Adrenal gland (tissue), 19 donors: ENCODE measurements at places on chromosomes 5 and 9. TPM values are rescaled to one million over a fixed set of nuclear protein-coding genes. Genes with fewer than 3 reads are reported as not detected.

DND1 gene
- 0.67 TPM for total RNA-seq

AQP7 gene
- 2.5 TPM for total RNA-seq

STK10 gene
- 27.2 TPM for total RNA-seq

SPATA31A5 gene
- total RNA-seq, result not detected

FAM78A gene
- 5.1 TPM for total RNA-seq

APBA1 gene
- 4.4 TPM for total RNA-seq

B4GALT1 gene
- 55.0 TPM for total RNA-seq

LECT2 gene
- not detected for total RNA-seq

IL7R gene
- 11.8 TPM for total RNA-seq

SPAAR gene
- 3.0 TPM for total RNA-seq

PDGFRB gene
- total RNA-seq, result 99.7 TPM

ACOT12 gene
- total RNA-seq, result not detected

KLHL9 gene
- 16.6 TPM for total RNA-seq

KLF9 gene
- total RNA-seq, result 36.2 TPM

C1QTNF2 gene
- 0.24 TPM for total RNA-seq

ICE1 gene
- total RNA-seq, result 29.2 TPM

ZNF169 gene
- total RNA-seq, result 4.8 TPM

GARIN3 gene
- total RNA-seq, result not detected

NR5A1 gene
- 303 TPM for total RNA-seq

CARD9 gene
- total RNA-seq, result 5.8 TPM

GPBP1 gene
- 38.7 TPM for total RNA-seq

DNA sequence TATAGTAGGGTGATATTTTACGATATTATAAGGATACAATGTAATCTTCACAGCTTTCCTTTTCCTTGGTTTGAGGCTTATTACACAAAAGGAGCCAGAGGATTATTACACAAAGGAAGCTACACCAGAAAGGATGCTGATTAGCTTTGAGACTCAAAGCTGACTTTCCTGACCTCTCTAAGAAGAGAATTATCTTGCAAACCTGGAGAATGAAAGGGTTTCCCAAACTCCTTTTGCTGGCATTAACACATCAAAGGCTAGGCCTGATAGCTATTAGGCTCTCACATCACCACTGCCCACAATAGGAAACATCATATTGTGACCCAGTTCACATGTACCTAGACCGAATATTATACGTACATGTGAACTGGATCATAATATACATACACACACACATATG, 34.2 kb upstream of the CHD1 start:
- H3K27ac ChIP-seq, result no peak overlapping the region
- H3K4me1 ChIP-seq, result no peaks in the 10 kb centered on the region
- H3K36me3 ChIP-seq, result no peaks in the 10 kb centered on the region
- DNase-seq, result no peak
- no peak overlapping the region for H3K4me3 ChIP-seq
- H3K27me3 ChIP-seq, result no peaks in the 10 kb centered on the region

- peaks cover 4% of the 10 kb centered on the region for H3K27me3 ChIP-seq
- H3K36me3 ChIP-seq, result no peaks in the 10 kb centered on the region
- no peak for DNase-seq
- no peak overlapping the region for H3K27ac ChIP-seq
Observed at GRCh38 chr5:76062502-76063041, 20.6 kb upstream of the SV2C start.

DNA sequence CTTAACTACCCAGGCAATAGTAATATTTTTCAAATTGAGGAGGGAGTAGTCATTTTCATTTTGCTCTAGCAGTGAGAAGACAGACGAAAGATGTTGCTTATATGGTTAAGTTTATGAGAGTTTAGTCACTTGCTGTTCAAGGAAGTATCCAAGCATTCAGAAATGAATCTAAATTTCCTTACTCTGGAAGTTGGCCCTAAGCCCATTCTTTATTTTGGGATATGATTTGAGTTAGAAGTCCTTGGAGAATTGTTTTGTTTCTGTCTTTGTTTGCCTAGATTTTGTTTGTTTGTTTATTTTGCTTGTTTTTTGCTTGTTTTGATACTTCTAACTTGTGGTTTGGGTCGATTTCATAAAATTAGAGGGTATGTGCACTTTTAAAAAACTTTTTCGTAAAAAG, 146.4 kb upstream of the FGF10 start:
- H3K27me3 ChIP-seq, result no peaks in the 10 kb centered on the region
- no peak for DNase-seq
- H3K4me1 ChIP-seq, result no peaks in the 10 kb centered on the region
- H3K36me3 ChIP-seq, result no peaks in the 10 kb centered on the region
- no peak overlapping the region for H3K27ac ChIP-seq

DNA sequence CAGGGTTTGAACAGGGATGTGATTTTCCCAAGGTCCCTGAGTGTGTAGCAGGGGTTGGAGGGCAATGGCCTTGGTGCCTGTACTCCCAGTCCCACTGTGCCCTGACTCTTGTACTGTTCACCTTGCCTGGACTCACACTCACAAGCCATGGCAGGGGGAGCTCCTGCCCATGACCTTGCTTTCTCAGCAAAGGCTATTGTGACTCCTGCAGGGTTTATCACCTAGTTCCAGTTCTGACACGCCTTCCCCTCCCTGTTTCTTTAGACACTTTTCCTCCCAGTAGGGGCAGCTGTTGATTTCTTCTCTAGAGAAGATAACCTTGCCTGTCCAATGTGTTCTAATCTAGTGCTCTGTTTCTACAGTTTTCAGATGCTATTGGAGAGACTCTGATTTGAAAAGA, 139.5 kb downstream of the FSTL4 start:
- no peak overlapping the region for H3K27ac ChIP-seq
- no peaks in the 10 kb centered on the region for H3K4me1 ChIP-seq
- H3K36me3 ChIP-seq, result no peaks in the 10 kb centered on the region
- peak; percentile 17 for DNase-seq
- no peak overlapping the region for H3K4me3 ChIP-seq

DNA sequence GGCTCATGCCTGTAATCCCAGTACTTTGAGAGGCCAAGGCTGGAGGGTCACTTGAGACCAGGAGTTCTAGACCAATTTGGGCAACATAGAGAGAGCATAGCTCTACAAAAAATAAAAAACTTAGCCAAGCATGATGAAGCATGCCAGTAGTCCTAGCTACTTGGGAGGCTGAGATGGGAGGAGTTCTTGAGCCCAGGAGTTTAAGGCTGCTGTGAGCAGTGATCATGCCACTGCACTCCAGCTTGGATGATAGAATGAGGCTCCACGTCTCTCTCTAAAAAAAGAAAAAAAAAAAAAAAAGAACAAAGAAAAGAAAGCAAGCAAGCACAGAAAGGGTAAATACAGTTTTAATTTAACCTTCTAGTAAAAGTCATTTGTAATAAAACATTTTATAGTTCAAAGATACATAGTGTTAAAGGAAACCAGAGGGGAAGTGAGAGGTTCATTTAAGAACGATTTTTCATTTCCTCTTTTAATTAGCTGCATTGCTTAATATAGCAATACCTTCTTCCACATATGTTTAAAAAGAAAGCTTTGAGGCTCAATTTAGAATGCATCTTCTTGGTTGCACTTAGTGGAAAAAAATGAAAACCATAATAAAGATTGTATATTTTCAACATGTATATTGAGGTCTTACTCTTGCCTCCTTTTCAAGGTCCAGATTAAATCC, 14.9 kb downstream of the GAPT start:
- no peak overlapping the region for H3K4me3 ChIP-seq
- no peaks in the 10 kb centered on the region for H3K4me1 ChIP-seq
- no peaks in the 10 kb centered on the region for H3K27me3 ChIP-seq
- no peak for DNase-seq
- no peaks in the 10 kb centered on the region for H3K36me3 ChIP-seq
- H3K27ac ChIP-seq, result no peak overlapping the region

- no peaks in the 10 kb centered on the region for H3K4me1 ChIP-seq
- H3K27me3 ChIP-seq, result no peaks in the 10 kb centered on the region
- H3K36me3 ChIP-seq, result no peaks in the 10 kb centered on the region
- no peak overlapping the region for H3K4me3 ChIP-seq
- no peak for DNase-seq
- H3K27ac ChIP-seq, result no peak overlapping the region
Observed at GRCh38 chr5:134086225-134086942, 28.1 kb upstream of the TCF7 start.

DNA sequence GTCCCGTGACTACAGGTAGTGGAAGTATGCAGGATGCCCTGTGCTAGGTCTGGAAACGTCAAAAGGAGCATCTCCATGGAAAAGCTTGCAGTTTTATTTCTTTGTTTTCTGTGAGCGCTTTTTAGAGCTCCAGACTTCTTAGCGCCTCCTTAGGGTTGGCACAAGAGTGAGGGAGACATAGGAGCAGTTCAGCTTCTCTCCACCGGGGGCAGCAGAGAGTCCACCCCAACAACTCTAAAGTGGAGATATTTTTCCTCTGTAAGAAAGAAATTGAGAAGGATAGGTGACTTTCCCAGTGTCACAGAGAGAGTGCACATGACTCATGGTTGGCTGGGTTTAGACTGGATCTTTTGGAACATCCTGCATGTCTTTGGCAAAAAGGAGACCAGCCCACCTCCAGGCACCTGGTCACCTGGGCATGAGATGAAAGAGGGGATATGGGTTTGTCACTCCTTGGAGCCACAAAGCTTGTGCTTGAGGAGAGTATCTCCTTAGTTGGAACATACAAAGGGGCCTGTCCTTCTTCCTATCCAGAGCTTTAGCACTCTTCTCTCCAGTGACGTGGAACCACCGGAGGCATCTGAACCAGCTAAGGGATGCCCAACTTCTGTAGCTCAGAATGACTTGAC, 637.7 kb downstream of the SEMA5A start:
- H3K4me3 ChIP-seq, result no peak overlapping the region
- H3K4me1 ChIP-seq, result no peaks in the 10 kb centered on the region
- peak; percentile 13 for DNase-seq
- no peak overlapping the region for H3K27ac ChIP-seq

DNA sequence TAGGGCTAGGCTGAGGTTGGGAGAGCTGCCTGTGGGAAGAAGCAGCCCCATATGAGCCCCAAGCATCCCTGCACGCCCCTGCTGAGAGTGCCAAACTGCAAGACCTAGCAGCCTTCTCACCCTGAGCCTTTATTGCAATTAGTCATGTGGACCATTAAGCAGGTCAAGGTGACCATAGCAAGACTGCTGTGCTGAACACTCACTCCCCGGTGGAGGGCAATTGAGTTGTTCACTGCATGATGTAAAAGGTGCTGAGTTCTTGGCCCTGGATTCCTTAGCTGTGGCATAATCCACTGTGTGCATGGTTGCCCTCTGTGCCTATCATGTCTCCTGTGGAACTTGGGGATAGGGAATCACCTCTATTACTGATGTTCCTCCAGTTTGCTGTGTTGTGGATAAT, 131.1 kb downstream of the FOXD1 start:
- no peak overlapping the region for H3K4me3 ChIP-seq
- no peak for DNase-seq

- H3K4me3 ChIP-seq, result no peak overlapping the region
- peak overlapping the region; percentile 51 for H3K27ac ChIP-seq
- no peaks in the 10 kb centered on the region for H3K36me3 ChIP-seq
- no peaks in the 10 kb centered on the region for H3K27me3 ChIP-seq
- peaks cover 37% of the 10 kb centered on the region for H3K4me1 ChIP-seq
Observed at GRCh38 chr5:156394642-156395305, 67.8 kb downstream of the SGCD start.

GRCh38 chr5:147935032-147935431, 28.7 kb upstream of the C5orf46 start:
- no peaks in the 10 kb centered on the region for H3K36me3 ChIP-seq
- DNase-seq, result no peak
- H3K4me1 ChIP-seq, result no peaks in the 10 kb centered on the region
- H3K4me3 ChIP-seq, result no peak overlapping the region
- H3K27me3 ChIP-seq, result peaks cover 3% of the 10 kb centered on the region

DNA sequence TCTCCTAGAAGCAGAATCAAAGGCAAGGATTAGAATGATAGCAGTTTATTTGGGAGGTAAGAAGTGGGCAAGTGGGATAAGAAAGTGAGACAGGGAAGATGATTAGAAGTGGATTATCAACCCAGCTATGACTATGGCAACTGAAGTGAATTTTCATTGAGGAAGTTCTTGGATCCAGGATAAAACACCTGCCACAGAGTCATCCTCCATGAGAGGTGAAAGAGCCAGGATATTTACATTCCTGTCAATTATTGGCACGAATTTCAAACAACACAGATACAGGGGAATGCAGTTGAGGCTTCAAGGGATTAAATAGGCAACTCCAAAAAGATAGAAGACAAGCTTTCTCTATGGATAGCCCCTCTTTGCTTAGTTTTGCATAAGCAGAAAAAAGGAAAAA, 31.8 kb upstream of the ZNF366 start:
- H3K4me1 ChIP-seq, result no peaks in the 10 kb centered on the region
- DNase-seq, result no peak
- no peaks in the 10 kb centered on the region for H3K36me3 ChIP-seq
- H3K4me3 ChIP-seq, result no peak overlapping the region

GRCh38 chr9:106534800-106535199, 328.2 kb upstream of the ZNF462 start:
- no peaks in the 10 kb centered on the region for H3K27me3 ChIP-seq
- no peaks in the 10 kb centered on the region for H3K36me3 ChIP-seq
- no peak overlapping the region for H3K4me3 ChIP-seq
- no peaks in the 10 kb centered on the region for H3K4me1 ChIP-seq
- no peak for DNase-seq
- H3K27ac ChIP-seq, result no peak overlapping the region

GRCh38 chr9:14532456-14533115, 160.6 kb downstream of the ZDHHC21 start:
- no peak for DNase-seq
- H3K36me3 ChIP-seq, result no peaks in the 10 kb centered on the region
- H3K4me1 ChIP-seq, result no peaks in the 10 kb centered on the region

DNA sequence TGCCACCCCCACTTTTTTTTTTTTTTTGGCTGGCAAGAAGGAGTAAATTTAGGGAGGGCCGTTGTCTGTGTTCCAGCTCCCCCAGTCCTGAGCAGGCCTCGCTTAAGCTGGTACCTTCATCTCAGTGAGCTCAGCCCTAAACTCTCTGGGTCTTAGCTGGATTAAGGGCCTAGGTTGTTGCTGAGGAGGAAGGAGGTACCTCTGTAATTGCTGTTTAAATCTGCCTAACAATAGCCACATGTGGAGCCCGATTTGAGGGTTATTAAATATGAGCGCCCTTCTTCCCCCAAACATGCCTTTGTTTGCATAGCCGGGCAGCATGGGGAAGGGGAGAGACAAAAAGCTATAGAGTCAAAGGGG, 179.0 kb upstream of the PITX1 start:
- no peaks in the 10 kb centered on the region for H3K27me3 ChIP-seq
- no peak overlapping the region for H3K4me3 ChIP-seq
- H3K36me3 ChIP-seq, result no peaks in the 10 kb centered on the region
- H3K27ac ChIP-seq, result no peak overlapping the region

DNA sequence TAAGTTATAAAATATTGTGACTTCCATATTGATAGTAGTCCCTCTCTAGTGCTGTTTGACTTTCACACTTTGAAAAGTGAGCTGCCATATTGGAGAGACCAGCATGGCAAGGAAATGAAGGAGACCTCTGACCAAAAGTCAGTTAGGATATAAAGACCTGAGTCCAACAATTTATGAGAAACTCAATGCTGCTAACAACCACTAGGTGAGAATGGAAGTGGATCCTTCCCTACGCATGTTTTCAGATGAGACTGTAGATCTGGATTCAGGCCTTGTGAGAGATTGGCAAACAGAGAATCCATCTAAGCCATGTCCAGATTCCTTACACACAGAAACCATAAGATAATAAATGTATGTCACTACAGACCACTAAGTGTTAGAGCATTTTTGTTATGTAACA, 81.6 kb downstream of the CTNND2 start:
- H3K36me3 ChIP-seq, result no peaks in the 10 kb centered on the region
- DNase-seq, result no peak
- H3K4me1 ChIP-seq, result no peaks in the 10 kb centered on the region
- H3K4me3 ChIP-seq, result no peak overlapping the region
- H3K27ac ChIP-seq, result no peak overlapping the region
